ENCODE measurements at places on chromosomes 7 and 10.
A peak's percentile ranks its signal among the peaks of the same experiment; 100 is the strongest.

DNA sequence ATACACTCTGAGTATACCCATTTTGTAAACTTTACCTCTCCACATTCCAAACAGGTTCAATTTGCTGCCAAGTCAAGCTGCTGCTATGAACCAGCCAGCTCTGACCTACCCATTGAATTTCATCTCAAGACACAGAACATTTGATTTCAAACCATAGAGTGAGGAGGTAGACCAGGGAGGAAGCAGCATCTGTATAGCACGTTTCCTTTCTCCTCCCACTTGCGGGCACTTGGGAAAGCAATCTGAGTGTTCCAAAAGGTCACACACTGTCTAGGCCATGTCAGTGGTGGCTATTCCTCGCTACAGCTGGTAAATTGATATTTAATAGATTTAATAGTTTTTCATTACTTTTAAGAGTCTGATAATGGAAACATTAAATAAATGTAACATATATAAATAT is 147.8 kb upstream of the EEPD1 start:
- peak; percentile 24 for DNase-seq

- DNase-seq, result no peak
These were observed 19.3 kb downstream of the PRSS2 start for GRCh38 chr7:142790056-142790455.

GRCh38 chr7:134451656-134452055 is 7.2 kb downstream of the AKR1B1 start:
- DNase-seq, result no peak

GRCh38 chr7:100208911-100209408 is 10.8 kb upstream of the PVRIG start:
- peak; percentile 66 for DNase-seq

- no peak for DNase-seq
These were observed 19.9 kb upstream of the MEST start for GRCh38 chr7:130471974-130472373.

GRCh38 chr7:30835396-30835915 is 64.2 kb downstream of the MINDY4 start:
- no peak for DNase-seq

- no peak for DNase-seq
These were observed 134.4 kb downstream of the ADRA2A start for GRCh38 chr10:111211241-111211640.

GRCh38 chr10:97336446-97336845 is 1.9 kb upstream of the FRAT2 start:
- DNase-seq, result no peak

GRCh38 chr7:83531766-83532165 is 117.2 kb downstream of the SEMA3E start:
- no peak for DNase-seq

DNA sequence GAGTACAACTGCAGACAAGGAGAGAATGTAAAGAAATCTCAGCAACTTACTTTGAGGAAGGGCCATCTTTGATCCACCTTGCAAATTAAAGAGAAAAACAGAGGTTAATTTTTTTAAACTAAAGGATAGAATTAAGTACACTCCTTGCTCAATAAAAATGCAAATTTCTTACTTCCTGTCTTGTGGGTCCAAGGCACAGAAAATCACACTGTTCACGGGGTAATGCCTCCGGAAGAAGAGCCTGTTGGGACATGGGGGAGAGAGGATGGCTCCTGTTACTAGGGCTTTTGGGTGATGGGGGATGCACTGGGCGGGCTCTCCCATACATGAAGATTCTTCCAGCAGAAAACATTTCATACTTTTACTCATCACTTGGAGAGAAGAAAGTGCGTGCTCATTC is 301.8 kb downstream of the TNS3 start:
- DNase-seq, result no peak

GRCh38 chr10:60139798-60140566 is 233.6 kb upstream of the CCDC6 start:
- DNase-seq, result no peak

DNA sequence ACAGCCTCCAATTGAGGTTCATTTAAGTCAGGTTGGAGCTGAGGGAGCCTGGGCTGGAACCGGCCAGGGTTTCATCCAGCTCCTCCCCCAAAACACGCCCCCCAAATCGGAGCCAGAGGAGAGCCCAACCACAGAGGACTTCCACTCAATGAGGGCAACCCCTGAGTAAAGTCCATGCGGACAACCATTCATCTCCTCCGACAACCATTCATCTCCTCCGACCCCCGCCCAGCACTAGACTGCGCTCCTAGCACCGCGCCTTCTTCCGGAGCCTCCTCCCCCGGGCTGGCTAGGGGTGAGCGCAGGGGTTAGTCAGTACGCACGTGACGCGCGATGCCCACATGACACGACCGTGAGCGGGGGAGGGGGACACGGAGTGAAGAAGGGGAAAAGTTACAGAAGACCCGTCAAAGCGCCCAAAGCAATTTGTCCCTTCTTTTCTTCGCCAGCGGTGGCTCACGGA is 1.4 kb downstream of the MAGI2 start:
- DNase-seq, result peak; percentile 48

GRCh38 chr7:31133497-31133896 is 81.4 kb downstream of the ADCYAP1R1 start:
- DNase-seq, result no peak

DNA sequence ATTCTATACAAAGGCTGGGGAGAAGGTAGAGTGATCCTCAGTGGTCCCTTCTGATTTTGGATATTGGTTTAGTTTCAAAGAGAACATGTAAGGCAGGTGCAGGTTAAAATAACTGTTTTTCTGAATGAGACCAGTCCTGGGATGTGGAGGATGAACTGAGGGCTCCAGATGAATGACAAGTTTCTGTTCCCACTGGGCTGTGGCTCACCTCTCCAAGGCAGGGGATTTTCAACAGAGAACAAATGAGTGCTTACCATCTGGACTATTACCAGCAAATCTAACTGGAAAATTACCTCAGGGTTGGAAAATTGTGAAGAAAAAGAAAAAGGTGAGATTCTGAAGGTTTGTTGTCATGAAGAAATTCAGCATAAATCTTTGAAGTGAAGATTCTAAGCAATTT is 8.0 kb downstream of the LAMB4 start:
- DNase-seq, result no peak
